ENCODE measurements at places on chromosomes 2 and 18.

GRCh38 chr2:198167346-198167745 lies 363.0 kb downstream of the PLCL1 start:
- no peak for DNase-seq

- DNase-seq: no peak
Measured at GRCh38 chr2:237256887-237257286, 157.1 kb downstream of the COL6A3 start.

- DNase-seq: no peak
Measured at GRCh38 chr18:76573325-76574025, 78.4 kb upstream of the ZNF516 start.

GRCh38 chr2:165196411-165196810 lies 7.4 kb downstream of the SCN3A start:
- no peak for DNase-seq

DNA sequence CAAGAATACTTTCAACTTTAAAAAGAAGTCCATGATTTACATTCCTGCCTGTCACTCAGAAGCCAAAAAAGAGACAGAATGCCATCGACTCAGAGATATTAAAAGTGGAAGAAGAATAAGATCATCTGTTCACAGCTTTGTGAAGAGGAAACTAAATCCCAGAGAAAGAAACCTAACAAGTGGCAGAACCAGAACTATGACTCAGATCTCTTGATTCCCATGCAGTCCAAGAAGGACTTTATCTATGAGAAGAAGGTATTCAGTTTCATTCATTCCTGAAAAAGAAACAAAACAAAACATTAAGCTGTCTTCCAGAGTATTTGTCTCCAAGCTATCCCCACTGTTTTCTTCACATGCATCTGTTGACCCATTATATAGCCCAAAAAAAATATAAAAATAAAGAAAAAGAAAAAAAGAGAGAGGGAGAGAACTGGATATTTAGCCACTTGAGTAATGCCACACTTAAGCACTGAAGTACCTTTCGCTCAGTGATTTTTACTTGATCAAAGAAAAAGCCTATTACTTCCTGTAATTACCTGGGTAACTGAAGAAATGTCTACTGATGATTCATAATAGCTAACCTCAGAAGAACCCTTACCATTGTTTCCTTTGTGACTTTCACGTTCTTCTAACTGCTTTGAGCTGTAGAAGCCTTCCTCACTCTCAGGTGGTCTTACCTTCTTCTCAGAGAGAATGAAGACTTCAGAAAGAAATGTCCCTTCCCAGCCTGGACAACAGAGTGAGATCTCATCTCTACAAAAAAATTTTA lies 17.7 kb upstream of the AKAIN1 start:
- DNase-seq: no peak

GRCh38 chr18:62497190-62497772 lies 25.5 kb upstream of the ZCCHC2 start:
- no peak for DNase-seq

- DNase-seq: no peak
Measured at GRCh38 chr18:31061945-31062344, 19.4 kb upstream of the DSC3 start.

DNA sequence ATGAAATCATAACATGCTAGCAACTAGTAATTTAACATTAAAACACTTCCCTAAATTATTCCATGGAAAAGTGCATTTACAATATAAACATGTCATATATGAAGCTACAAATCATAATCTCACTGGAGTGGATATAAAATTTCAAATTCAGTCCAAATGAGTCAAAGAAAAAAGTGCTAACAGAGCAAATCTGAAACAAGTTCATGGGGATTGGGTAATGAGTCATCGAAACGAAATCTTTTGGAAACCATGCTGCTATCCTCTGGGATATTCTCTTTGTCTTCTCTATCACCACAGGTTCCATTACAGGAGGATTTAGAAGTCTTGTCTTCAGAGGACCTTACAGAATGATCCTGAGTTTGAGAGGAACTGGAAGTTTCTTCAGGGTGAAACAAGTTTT lies 34.1 kb downstream of the STK17B start:
- no peak for DNase-seq

GRCh38 chr2:239897596-239898235 lies 127.4 kb downstream of the NDUFA10 start:
- DNase-seq: no peak
